ENCODE measurements at places on chromosomes 6 and 20.

- no peak for DNase-seq
Observed at GRCh38 chr20:38631155-38632022, 29.8 kb downstream of the ARHGAP40 start.

DNA sequence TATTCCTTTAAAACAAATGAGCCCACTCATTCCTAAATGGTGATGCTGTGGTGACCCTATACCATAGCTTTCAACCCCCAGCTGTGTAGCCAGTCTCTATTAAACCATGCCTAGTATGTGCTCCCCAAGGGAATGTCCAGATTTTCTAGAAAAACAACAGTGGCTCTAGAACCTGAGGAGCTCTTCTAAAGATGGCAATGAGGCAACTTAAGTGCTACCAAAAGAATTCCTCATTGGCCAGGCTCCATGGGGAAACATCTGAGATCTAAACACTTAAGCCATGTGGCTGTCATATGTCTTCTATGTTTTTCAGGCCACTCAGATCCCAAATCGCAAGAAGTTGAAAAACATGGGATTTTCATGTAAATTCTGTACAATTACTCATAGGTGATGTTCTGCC lies 191.0 kb downstream of the TPBG start:
- no peak for DNase-seq

GRCh38 chr20:41047975-41048305 lies 19.3 kb downstream of the TOP1 start:
- DNase-seq = no peak

DNA sequence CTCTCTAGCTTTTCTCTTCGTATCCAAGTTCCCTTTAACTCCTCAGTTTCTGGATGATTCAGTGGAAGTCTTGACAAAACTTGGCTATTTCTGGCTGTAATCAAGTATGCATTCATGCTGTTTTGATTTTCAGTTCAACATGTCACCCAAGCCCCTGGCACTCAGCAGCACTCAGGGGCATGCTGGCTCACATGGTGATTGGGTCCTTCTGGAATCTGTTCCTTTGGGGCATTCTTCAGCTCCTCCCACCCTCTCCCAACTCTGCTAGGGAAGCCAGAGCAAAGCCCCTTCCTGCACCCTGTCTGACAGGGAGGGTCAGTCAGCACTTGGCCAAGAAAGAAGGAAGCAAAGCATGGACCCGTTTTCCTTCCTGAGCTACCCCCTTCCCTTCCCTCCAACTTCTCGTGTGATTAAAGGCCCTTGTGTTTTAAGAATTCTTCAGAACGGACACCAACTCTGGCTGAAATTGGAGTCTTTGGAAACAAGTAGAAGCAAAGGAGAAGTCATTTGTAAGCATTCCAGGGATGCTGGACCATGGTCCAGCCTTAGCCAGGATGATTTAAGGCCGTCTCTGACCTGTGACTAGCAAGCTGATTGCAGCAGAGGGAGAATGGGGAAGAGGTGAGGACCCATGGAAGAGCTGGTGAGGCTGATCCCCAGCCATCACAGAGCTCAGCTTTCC lies 7.1 kb downstream of the PLEKHG1 start:
- no peak for DNase-seq

DNA sequence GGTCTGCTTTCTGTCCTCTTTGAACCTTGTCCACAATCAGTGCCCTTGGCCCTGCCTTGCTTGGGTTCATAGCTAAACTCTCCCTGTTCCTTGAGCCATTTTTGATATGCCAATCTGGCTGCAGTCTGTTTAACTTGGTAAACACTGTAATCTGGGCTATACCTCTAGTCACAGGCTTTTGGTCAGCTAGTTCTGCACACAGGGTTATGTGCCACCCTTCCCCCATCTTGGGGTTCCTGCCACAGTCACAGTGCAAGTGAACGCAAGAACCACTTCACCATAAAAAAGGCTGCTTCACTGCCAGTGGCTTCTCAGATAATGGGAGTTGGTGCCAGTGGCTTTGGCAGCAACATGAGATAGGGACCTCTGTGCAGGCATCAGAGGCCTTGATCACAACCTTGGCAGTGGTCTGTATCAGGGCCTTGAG lies 10.9 kb upstream of the ATRN start:
- DNase-seq = no peak

- DNase-seq = no peak
Observed at GRCh38 chr20:24768713-24769601, 180.1 kb upstream of the CST7 start.

- DNase-seq = no peak
Observed at GRCh38 chr20:13205848-13206434, 15.1 kb upstream of the ISM1 start.

- no peak for DNase-seq
Observed at GRCh38 chr6:167647306-167647705, 179.4 kb upstream of the AFDN start.

GRCh38 chr6:130632897-130633296 lies 194.3 kb upstream of the SMLR1 start:
- DNase-seq = no peak

Data from AG04450 (cell line).